ENCODE measurements at places on chromosomes 11 and 22. TPM values are rescaled to one million over a fixed set of nuclear protein-coding genes. Genes with fewer than 3 reads are reported as not detected.
A peak's percentile ranks its signal among the peaks of the same experiment; 100 is the strongest.

DNA sequence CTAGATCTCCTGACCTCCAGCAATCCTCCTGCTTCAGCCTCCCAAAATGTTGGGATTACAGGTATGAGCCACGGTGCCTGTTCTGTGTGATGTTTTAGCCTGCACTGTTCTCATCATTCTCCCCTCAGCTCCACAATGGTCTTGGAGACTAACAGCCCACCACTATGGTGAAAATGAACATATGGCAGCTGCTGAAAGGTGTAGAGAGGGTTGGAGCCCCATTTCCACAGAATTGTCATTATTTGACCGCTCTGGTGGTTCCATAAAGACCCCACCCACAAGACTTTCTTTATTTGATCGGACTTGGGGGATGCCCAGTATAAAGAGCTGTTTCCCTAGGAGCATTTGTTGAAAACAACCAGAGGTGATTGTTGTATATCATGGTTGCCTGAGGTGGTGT is 67.9 kb upstream of the SEPTIN5 start:
- no peak for DNase-seq

DNA sequence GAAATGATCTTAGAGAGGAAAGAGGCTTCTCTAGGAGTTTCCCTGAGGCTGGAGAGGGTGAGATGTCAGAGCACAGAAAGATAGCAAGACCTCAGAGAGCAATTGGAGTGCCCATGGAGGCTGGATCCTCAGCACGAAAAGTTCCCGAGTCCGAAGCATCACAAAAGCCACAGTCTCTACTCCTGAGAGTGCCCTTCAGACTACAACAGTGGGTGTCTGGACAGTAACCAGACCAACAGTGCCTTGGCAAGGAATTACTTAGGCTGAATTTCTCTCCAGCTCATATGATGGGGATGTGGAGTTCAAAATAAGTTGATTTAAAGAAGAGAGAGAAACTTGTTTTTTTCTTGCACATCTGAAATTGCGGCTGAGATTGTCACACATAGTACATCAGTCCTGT is 31.9 kb upstream of the PSMA1 start:
- no peak for DNase-seq

DNA sequence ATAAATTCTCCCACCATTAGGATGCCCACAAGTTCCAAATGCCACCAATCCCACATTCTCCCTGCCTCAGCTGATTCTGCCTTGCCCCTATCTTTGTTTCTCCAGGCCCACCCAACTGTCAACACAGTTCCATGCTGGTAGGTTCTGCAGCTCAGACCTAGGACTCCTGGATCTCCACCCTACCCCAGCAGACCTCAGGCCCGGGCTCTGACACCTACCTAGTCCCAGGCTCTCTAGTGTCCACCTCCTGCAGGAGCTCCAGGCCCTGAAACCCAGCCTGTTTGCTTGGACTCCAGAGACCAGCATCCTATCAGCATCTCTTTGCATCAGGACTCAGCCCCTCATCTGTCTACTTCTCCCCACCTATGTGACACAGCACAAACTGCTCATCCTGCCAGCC is 86.5 kb downstream of the PDE2A start:
- no peak for DNase-seq

The EPS8L2 gene
- total RNA-seq: 3.0 TPM

DNA sequence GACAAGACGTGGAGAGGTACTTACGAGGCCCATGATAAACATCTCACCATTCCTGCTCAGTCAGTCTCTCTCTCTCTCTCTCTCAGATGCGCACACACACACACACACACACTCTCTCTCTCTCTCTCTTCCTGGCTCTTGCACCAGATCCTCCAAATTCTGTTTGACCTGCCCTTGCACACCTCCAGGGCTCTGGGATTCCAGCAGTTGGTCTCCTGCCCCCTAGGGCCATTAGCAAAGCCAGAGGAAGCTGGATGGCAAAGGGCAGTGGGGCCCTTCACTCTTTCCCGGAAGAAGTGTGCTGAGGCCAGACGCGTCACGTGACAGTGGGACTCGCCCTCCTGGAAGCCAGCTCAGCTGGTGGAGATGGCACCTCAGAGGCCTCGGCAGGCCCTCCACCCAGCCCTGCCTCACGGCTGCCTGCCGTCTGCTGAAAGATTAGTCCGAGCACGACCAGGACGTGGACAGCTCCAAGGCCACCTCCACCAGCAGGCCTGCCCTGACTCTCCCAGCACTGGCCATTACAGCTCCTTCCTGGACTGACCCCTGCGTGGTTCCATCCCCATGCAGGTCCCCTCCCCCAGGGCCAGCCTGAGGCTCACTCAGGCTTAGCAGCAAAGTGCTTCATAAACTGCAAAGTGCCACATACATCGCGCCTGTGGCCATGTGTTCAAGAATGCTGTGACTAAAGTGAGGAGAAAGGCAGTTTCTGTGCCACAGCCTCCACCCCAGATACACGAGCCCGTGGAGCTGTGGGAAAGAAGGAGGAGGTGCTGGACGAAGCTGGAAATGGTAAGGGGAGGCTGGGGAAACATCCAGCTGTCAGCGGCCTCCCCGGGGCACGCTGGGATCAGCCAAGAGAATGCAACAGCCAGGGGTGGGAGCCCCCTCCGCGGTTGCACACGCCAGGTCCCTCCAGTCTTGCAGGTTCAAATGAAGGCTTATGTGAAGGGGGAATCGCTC is 3.7 kb downstream of the PDGFB start:
- DNase-seq: peak; percentile 78
